GM12864 (cell line): ENCODE measurements at places on chromosomes 6 and 20.

DNA sequence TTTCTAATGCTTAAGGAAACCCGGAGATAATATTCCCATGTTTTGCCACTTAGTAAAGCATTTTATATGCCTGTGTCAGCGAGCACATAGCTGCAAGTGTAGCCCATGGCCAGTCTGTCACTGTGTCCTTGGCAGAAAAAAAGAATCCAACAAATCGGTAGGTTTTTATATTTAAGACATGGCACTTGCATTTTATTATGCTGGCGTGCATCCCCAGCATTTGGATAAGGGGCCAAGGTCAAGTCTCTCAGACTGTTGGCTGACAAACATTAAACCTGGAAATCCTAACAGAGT lies 1.2 kb upstream of the ZNF184 start:
- DNase-seq = no peak

DNA sequence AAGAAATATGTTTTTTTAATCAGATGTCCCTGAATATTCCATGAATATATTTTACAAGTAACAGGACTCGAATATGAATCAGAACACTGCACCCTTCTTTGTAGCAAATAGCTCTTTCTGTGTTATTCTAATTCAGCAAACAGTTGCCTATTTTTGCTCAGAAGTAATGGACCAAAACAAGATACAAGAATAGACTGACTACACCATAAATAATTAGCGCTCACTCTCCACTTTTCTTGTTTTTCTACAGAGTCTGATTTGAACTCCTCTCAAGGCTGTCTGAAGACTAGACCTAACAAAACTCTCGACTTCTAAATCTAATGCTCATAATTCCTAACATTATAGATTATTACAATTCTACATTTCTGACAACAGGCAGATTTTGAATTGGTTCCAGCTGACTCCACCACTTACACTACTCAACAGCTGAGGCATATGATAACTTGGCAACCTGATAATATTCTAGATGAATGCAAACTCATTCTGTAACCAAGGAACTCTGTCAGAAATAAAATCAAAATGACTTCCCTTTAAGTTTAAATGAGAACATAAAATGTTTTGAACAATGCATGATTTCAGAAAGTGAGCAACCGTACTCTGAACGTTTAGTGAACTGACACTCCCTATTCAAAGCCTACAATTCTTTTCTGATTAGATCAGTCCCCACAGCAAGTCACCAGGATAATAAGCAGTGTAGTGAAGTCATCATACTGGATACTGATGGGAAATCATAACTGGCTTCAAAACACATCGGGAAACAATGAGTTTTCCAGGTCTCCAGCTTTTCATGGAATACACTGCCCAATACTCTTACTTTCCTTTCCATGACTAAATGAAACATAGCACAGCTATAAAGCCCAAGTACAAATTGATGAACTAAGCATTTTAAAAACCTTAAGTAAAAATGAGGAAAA lies 114.2 kb upstream of the BEND6 start:
- DNase-seq = no peak

- DNase-seq = no peak
Measured at GRCh38 chr6:35936681-35937359, 15.9 kb upstream of the SRPK1 start.

DNA sequence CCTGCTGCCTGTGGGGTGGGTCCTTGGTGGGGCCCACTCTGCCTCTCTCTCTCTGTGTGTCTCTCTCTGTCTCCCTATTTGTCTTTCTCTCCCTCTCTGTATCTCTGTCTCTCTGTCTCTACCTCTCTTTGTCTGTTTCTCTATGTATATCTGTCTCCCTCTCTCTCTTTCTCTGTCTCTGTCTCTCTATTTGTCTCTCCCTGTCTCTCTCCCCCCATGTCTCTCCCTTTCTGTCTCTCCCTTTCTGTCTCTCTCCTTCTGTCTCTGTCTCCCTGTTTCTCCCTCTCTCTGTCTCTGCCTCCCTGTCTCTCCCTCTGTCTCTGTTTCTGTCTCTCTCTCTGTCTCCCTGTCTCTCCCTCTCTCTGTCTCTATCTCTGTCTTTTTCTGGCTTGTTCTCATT lies 353.2 kb downstream of the CDH4 start:
- DNase-seq = no peak

DNA sequence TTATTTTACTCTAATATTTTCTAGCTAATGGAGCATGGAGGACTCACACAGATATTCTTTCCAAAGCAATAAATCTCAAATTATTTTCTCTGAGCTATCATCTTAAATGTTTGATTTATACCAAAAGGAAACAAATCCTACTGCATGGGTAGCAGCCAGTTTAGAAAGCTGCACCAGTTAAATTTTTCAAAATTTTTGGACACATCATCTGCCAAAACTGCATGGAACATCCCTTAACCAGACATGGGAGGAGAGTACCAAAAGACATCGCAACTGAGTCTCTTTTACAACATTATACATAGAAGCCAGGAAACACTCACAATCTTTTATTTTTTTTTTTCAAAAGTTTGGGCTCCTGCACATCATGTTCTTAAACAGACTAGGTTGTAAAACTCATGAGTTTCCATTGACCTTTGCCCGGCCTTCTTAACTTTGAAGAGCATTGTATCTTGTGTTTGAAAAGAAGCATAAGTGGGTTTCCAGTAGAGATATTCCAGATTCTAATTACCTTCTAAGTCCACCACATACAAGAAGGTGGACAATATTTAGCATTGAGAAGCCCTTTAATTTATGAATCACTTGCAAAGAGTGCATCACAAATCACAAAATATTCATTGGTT lies 87.7 kb upstream of the HMGCLL1 start:
- DNase-seq = no peak

- no peak for DNase-seq
Measured at GRCh38 chr6:161369339-161369738, 95.5 kb upstream of the AGPAT4 start.

DNA sequence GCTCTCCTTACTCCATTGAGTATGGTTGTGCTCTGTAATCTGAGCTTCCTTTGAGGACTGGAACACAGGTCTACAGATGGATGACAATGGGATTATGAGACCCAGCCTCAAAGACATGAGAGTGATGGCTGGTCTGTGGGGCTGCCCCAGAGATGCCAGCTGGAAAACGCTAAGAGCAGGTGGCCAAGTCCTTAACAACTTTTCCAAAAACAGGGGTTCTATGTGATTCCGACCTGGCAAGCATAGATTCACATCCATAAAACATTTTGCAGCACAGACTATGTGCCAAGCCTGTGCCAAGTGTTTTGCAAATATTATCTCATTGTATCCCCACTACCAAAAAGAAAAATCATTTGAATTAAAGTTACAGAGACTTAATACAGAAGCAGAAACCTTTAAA lies 270.4 kb downstream of the PTPRT start:
- DNase-seq = no peak

DNA sequence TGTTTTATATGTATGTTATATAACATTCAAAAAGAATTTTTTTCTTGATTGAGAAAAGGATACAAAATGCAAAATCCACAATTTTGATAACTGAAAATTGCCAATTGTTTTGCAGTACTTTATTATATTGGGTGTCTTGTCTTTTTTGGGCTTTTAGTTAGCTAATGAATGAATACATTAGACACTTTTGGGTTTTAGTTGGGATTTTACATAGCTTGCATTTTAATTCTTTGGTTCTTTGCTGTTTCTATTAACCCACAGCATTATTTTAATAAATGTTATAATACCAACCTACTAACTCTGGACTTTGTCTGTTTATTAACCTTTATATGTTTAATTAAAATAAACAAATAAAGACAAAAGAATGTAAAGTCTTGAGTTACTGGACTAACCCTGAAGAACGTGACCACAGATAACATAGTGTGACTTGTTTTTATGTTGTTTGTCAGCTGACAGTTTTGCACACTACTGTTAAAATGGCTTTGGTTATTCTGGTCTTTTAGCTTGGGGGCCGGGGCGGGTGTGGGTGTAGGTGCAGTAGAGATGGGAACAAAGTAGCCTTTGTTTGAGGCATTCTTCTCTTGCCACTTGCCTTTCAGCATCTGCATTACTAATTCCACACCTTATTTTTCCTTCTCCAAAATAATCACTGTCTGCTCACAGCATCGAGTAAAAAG lies 159.1 kb downstream of the QKI start:
- no peak for DNase-seq

- DNase-seq = no peak
Measured at GRCh38 chr20:1616858-1617434, 2.9 kb downstream of the SIRPB1 start.

DNA sequence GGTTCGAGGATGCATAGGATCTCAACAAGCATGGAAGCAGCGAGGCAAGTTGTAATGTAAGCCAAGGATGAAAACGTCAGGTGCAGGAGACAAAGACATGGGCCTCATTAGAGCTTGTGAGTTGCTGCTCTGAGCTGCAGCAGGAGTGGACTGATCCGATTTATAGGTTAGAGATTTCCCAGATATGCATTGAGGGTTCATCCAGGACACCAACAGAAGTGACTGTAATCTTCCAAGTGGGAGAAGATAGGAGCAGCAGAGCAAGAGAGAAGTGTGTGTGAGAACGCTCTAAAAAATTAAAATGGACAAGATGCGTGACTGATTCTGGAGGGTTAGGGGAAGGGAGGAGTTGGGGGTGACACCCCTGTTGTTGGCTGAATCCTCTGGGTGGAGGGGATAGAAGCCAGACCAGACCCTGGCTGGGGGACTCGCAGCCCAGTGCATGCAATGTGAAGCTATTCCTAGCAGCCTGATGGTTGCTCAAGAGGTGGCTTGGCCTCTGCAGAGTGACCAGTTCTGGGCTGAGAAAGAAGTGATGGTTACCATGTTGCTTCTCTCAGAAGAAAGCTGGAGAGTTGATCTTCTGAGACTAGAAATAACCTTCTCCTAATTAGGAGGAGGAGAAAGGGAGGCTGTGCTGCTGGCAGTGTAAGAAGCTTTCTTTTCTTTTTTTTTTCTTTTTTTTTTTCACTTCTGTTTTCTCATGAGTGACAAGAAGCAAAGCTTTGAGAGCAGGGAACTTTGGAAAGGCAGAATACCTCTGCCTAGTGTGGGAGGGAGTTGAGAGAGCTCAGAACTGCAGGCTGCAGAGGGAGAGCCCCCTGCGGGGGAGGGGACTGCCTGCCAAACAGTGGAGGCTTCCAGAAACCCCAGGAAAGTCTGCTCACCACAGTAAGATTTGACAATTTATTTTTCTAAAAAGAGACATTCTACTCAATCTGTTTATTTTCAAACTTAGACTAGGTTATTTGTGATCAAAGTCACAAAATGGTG lies 116.9 kb downstream of the SLX4IP start:
- peak; percentile 29 for DNase-seq

GRCh38 chr6:80144753-80145315 lies 38.4 kb downstream of the BCKDHB start:
- DNase-seq = no peak

GRCh38 chr20:45153147-45153546 lies 21.6 kb upstream of the PI3 start:
- DNase-seq = no peak

GRCh38 chr6:162618448-162619002 lies 109.0 kb downstream of the PRKN start:
- no peak for DNase-seq

GRCh38 chr20:50848846-50849673 lies 54.2 kb downstream of the BCAS4 start:
- DNase-seq = peak; percentile 39

DNA sequence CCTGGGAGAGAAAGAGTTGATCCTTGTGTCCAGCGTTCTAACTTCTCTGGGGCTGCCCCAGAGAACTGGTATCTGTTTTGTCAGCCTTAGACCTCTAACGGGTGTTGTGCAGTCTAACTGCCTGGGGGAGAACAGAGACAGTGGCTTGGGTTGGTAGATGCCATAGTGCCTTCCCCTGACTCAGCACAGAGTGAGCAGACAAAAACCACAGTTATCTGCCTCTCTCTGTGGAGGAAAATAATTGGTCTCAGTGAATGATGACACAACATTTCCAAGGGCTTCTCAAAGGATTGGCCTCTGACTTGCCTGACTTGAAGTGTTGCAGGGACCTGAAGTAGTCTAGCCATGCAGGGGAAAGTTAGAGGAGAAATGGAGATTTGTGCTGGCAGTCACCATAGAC lies 226.2 kb upstream of the MAN1A1 start:
- DNase-seq = no peak

DNA sequence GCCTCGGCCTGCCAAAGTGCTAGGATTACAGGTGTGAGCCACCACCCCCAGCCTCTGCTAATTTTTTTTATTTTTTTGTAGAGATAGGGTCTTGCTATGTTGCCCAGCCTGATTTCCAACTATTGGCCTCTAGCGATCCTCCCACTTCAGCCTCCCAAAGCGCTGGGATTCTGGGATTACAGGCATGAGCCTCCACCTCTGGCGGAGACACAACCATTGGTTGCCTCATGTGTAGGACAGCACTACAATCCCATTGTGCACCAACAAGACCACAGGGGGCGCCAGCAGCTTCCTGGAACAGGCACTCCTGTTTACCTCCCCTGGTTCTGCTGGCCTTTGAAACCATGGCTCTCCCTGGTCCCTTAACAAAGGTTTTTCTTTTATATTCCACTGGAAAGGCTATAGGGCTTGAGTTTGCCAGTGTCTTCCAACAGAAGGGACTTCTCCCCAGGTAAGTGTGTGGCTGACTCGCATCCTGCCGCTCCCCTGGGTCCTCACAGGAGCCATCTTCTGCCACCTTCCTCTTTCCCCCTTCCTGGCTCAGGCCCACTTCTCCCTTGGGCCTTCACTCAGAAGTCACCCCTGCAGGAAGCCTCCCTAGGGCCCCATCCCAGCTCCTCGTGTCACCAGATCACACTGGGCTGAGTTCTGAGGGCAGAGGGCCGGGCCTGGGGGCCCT lies 39.2 kb upstream of the TLDC2 start:
- DNase-seq = no peak

DNA sequence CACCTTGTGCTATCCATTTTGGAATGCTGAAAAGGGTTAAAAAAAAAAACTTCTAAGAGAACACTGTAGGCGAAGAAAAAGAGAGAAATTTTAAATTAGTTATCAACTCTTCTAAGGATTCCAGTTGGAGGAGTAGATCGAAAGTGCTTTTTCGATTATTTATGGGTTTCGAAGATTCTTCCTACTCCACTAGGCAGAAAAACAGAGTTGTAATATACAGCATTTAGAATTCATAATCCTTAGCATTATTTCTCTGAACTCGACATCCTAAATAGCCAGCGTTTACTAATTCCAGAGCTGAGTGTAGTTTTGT lies 817 bp upstream of the RNF217 start:
- DNase-seq = no peak

DNA sequence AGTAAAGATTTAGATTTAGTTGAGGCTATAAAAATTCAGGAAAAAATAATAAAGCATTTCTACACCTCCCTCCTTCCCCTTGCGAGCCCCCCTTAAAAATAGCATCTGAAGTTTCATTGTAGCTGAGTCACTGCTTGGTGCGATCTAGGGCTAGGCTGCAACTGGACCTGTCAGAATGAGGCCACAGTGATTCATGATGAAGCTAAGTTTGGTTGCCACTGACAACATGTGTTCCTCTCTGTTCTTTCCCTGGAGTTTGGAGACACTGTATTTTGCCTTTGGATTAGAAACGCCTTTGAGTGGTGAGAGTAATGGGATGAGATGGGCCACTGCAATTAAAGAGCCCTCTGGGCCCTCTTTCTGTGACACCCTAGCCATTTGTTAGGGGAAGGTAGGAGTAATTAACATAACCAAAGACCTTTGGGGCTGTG lies 334.1 kb downstream of the NRN1 start:
- DNase-seq = no peak
